ENCODE measurements at places on chromosomes 3 and 15.
A peak's percentile ranks its signal among the peaks of the same experiment; 100 is the strongest.

DNA sequence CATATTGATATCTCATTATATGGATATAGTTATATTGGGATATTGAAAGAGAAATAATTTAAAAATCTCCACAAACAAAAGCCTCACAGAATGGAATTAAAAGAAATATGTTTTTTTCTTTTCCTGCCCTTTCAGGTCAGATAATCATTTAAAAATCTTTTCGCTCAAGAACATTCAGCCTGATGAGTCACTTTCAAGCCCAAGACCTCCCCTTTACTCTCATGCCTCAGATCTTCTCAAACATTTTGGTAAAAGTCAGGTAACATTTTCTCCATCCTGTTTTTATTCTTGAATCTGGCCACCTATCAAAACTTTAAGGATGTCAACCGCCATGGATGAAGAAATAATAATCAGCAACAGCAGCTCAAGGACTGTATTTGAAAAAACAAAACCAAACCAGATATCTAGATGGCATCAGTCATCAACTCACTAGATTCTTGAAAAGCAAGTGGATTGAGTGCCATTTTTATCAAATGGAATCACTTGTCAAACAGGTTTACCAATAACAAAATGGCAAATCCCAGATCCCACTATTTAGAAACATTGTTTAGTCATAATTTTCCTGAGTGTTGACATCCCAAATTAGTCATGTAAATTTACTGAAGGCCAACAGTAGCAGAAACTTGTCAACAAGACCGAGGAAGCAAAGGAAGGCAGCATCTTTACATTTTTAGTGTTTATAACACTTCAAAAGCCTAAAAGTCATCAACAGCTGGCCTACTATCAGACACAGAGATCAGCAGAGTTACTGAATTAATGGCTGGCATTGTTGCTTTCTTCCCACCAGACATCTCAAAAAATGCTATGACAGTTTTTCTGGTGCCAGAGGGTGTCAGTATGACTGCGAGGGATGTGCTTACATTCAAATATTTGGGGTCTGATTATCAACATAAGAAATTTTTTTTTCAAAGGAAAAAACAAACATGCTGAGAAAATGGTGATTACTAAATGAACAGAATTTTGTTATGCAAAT lies 444.7 kb downstream of the MAGI1 start:
- DNase-seq, result no peak

GRCh38 chr15:91049378-91050127 lies 27.2 kb upstream of the VPS33B start:
- DNase-seq, result peak; percentile 21

GRCh38 chr3:94176988-94177745 lies 114.3 kb downstream of the NSUN3 start:
- no peak for DNase-seq

DNA sequence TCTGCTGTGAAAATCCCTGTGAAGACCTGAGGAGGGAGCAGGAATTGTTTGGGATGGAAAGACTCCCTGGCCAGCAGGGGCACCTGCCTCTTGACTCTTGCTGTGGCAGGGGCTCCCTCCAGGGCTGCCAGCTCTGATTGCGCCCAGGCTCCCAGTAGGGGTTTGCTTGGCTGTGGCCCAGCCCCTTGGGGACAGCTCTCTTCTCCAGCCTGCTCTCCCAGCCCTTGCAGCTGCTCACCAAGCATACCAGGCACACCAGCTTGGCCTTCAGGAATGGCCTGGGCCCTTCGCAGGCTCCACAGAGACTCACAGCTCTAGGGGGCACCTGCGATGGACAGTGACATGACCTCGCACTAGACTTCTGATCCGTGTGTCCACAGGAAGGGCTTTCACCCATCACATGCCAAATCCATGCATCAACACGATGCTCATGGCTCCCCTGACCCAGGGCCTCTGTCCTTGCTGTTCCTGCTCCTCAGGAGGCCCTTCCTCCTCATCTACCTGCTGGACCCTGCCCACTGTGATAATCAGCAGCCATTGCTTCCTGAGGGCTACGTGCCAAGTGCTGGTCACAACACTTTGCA lies 61.8 kb downstream of the SCN5A start:
- DNase-seq, result no peak

- no peak for DNase-seq
Observed at GRCh38 chr3:54192026-54192425, 69.7 kb downstream of the CACNA2D3 start.

DNA sequence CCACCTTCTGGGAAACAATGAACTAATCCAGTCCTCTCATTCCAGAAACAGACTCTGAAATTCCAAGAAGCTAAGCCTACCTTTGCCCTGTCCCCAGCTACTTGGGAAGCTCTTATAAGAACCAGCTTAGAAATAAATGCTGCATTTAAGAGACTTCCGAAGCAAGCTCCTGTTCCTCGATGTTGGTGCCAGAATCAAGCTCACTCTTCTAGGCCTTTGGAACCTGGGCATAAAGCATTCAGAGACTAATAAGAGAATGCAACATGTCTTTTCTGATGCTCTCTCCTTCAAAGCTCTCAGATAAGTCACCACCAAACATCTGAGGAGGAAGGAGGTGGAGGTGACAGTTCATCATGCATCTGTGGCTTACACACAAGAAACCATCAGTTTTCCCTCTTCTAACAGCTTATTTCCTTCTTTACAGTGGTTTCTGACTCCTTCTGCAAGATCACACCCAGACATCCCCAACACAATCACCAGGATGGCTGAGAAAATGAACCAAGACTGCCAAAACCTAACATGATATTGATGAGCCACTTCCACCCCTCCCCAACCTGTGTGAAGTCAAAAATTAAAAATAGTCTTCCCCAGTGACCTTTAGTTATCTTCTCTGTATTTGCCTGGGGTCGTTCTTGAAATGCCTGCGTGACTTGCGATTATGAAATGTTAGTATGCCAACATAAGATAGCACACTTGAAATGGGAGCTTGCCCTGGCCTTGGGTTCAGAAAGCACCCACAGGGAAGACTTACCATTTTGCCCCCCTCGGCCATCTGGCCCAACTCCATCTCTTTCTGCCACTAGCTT lies 11.5 kb downstream of the ARHGEF3 start:
- DNase-seq, result no peak

DNA sequence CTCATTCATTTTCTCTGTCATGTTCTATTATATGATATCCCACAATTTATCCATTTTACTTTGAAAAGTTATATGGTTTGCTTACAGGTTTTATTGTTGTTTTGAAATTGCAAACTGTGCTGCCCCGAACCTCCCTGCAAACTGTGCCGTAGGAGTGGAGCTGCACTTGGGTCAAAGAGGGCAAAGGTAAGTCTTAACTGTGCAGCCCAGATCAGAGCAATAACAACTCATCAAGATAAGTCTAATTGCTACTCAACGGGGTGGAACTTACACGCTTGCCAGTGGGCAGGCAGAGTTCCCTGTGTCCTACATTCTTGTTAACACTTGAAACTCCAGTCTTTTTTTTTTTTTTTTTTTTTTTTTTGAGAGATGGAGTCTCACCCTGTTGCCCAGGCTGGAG lies 33.2 kb downstream of the ZDHHC19 start:
- no peak for DNase-seq

DNA sequence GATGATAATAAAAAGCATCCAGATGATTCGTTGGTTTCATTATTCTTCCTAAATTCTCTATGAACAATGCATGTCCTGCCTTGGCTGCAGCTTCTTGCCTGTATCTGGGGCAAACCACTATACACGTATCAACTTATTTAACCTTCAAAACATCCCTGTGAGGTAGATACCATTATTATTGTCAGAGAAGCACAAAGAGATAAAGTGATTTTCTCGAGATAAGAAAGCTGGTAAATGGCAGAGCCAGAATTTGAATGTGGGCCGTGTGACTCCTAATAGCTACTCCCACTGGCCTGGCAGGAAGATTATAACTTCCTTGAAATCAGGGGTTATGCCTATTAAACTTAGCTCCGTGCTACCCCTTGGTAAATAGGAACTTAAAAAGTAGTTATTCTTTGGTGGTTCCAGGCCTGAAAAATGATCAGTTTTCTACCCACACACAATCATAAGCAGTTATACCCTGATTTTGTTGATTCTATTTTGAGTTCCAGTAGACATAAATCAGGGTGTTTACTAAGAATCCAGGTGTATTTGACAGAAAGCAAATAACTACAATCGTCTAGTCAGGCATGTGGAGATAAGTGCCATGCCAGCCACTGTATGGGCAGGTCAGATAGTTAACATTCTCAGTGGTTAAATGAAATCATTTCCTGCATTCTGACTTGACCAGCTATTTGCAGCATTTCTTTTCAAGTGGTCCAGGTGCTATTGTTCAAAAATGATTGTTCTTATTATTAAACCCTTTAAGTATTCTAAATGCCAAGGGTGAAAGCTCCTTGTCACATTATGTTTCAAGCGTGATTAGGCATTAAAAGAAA lies 99.2 kb upstream of the LRRN1 start:
- no peak for DNase-seq

DNA sequence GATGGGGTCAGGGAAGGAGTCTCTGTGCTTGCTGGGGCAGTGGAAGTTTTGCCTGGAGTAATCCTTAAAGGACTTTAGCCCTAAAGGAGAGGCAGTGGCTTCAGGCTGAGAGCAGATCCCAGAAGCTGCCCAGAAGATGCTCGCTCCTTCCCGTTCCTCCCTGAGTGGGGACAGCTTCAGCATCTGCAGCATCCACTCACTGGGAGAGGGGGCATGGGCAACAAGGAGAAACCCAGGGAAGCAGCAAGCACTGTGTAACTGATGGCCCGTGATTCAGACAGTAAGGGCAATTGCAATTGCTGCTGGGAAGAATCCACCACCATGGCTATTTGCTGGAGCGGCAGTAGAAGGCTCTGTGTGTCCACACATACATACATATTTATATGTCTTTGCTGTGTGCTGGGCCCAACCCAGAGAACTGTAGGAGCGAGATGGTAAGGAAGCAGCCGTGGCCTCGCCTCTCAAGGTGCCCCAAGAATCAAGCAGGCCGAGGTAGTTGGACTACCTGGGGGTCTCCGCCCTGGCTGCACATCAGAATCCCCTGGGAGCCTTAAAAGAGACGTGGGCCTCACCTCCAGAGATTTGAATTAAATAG lies 5.8 kb upstream of the PAQR5 start:
- no peak for DNase-seq

- DNase-seq, result no peak
Observed at GRCh38 chr15:76945494-76946093, 14.0 kb downstream of the RCN2 start.

DNA sequence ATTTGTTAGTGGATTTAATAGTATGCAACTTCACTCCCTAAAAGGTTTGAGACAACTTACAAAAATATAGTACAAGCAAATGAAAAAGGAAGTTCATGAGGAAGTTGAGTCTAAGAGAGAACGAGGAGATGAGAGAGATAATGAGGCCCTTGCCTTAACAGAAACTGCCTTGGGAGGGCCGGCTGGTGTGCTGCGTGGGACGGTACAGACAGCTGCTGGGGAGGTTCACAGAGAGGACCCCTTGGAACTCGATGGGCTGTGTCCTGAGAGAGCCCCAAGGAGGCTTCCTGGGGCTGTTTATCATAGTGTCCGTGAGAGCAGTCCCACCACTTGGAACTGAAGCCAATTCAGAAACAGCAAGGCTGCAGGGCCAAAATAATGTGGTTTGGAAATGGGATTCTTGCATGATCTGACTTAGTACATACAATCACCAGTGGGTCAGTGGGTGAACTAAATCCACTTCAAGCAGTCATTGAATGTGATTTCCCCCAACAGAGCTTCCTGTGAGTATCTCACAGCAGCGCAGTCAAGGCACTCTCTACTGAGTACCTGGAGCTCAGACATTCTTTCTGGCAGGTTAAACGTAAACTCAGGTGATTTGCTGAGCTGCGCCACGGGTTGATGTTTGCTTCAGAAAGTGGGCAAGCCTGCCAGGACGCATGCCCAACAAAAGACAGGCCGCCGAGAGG lies 90.8 kb downstream of the CRTC3 start:
- DNase-seq, result no peak

DNA sequence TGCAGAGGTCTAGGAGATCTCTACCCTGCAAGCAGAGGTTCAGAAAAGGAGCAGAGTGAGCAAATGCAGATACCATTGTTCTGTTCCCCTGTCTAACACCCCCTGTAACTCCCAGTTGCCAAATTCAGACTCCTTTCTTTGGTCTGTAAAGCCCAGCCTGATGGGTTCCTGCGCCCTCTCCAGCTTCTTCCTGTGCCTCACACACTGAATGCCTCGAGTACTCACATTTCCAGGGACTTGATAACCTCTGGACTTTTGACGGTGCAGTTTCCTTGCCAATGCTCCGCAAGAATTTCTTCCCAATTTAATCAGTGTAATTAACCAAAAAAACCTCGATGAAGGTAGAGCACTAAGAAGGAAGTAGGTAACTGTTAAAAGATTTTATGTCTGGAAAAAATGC lies 19.3 kb downstream of the PDE8A start:
- DNase-seq, result no peak
